ENCODE measurements at places on chromosomes 2 and 18.

DNA sequence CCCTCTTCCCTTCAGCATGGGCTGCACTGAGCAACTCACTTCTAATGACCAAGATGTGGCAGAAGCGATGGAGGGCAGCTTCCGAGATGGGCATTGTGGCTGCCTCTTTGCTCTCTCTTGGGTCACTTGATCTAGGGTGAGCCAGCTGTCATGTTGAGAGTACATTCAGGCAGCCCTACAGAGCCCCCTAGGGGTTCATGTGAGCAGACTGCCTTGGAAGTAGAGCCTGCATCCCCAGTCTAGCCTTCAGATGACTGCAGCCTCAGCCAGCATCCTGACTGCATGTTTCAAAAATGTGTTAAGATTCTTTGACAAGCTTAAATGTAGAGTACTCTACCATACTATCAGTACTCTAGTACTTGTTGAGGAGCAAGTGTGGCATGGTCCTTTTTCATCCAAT is 143.9 kb downstream of the NCK2 start:
- H3K27me3 ChIP-seq: no peaks in the 10 kb centered on the region
- no peak overlapping the region for H3K27ac ChIP-seq
- H3K4me3 ChIP-seq: no peak overlapping the region
- peaks cover 36% of the 10 kb centered on the region for H3K4me1 ChIP-seq
- H3K36me3 ChIP-seq: peaks cover 33% of the 10 kb centered on the region

DNA sequence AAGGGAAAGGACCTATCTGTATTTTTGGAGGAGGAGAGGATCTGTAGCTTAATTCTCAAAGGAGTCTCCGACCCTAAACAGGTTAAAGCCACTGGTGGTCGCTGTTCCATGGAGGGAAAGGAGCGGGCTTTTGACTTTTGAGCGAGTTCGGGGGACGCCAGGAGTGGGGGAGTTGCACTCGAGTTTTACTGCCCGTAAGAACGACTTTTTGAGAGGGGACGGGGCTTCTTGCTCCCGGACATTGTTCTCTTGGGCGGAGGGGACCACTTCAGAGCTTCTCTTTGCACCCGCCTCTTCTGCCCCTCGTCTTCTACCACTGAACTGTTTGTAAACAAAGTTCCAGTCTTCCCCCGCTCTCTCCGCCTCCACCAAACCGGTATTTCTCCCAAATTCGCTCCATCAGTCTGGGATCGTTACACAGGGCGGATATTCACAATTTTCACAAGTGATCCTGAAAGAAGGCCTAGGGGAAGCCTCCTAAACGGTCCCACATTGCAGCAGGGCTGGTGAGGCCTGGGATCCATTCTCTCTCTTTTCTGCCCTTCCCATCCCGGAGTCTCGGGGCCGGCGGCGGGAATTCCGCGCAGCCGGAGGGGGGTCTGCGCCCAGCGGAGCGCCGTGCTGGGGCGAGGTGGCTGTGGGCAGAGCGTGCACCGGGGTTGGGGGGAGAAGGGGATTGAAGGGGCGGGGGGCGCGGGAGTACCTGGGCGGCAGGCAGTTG is 6.6 kb downstream of the DLX2 start:
- peaks cover 16% of the 10 kb centered on the region for H3K4me1 ChIP-seq
- no peak overlapping the region for H3K4me3 ChIP-seq
- peaks cover 27% of the 10 kb centered on the region for H3K27me3 ChIP-seq
- H3K27ac ChIP-seq: peak overlapping the region; percentile 47
- DNase-seq: peak; percentile 23

DNA sequence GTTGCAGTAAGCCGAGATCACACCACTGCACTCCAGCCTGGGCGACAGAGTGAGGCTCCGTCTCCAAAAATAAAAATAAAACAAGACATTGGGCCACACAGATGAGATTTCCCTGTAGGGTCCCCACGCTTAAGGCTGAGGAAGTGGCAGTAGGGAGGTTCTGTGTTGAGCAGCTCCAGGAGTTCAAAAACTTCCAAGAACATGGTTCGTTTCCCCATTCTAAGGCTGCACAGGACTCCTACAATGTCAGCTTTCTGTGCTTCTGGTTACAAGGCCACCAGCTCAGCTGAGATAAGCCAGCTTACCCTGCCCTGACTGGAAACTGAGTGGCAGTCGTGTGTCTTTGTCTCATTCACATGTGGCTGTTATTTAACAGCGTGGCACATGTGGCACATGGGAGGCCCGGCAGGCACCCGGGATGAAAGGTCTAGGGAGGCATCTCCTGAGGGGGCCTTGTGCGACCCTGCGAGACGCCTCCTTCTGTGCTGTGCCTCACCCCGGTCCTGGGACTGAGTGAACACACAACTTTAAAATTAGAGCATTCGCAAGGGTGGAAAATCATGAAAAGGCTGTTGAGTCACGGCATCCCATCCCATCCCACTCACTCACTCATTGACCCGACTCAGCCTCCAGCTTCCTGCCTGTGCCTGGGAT is 7.7 kb downstream of the ITGB1BP1 start:
- H3K4me3 ChIP-seq: no peak overlapping the region
- H3K36me3 ChIP-seq: peaks cover 25% of the 10 kb centered on the region
- no peaks in the 10 kb centered on the region for H3K27me3 ChIP-seq
- no peak overlapping the region for H3K27ac ChIP-seq

DNA sequence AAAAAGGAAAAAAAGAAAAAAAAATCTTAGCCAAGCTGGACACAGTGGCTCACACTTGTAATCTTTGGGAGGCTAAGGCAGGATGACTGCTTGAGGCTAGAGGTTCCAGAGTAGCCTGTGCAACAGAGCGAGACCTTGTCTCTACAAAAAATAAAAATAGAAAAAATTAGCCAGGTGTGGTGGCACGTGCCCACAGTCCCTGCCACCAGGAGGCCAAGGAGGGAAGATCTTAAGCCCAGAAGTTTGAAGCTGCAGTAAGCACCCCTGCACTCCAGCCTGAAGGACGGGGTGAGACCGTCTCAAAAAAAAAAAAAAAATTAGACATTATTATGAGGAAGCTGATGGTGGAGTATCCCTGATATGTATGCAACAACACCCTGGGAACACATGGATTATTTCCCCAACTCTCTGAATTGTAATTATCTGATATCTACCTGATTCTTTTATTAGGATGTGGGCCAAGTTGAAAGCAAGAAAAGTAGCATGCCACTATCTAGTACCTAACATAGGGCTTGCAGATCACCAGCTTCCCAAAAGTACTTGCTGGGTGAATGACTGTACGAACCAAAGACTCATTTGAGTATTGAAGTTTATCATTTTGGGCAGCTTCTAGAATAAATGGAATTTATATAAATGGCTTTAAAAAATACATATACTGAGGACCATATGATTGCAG is 140.9 kb downstream of the TCF4 start:
- DNase-seq: no peak
- peaks cover 4% of the 10 kb centered on the region for H3K27me3 ChIP-seq
- H3K27ac ChIP-seq: no peak overlapping the region
- H3K36me3 ChIP-seq: peaks cover 4% of the 10 kb centered on the region
- peaks cover 22% of the 10 kb centered on the region for H3K4me1 ChIP-seq

DNA sequence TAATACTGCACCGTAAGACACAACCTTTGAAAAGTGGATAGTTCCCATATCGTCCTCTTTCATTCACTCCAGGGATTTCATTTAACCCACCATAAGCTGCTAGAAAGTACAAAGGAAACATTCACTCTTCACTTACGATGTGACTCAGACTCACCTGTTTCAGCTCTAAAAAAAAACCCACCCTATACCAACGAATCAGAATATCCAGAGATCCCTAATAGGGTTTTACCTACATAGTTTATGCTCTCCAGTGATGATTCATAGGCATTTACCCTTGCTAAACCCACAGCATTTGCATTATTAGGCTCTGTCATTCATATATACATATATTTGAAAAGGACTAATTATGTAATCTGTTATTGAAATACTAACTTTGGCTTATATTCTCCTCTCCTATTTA is 60.2 kb downstream of the PRPF40A start:
- H3K4me1 ChIP-seq: no peaks in the 10 kb centered on the region
- no peaks in the 10 kb centered on the region for H3K27me3 ChIP-seq
- DNase-seq: no peak
- H3K36me3 ChIP-seq: peaks cover 16% of the 10 kb centered on the region
- no peak overlapping the region for H3K4me3 ChIP-seq

DNA sequence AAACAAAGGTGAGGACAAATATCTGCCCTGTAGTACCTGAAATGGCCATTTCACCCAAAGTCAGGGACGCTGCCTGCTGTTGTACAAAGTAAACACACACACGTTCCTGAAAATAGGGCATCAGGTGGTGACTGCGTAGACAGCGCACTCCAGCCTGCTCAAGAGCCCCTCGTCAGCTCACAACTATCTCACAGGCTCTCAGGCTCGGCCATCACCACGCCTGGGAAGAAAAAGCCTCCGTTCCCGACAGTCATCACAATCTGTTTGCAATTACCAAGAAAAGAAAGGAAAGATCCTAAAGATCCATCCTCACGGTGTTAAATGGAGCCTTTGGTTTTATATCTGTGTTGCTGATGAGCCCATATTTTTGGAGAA is 230.2 kb downstream of the ZNF516 start:
- no peaks in the 10 kb centered on the region for H3K36me3 ChIP-seq
- H3K27ac ChIP-seq: no peak overlapping the region
- no peak overlapping the region for H3K4me3 ChIP-seq
- H3K27me3 ChIP-seq: peaks cover 4% of the 10 kb centered on the region

DNA sequence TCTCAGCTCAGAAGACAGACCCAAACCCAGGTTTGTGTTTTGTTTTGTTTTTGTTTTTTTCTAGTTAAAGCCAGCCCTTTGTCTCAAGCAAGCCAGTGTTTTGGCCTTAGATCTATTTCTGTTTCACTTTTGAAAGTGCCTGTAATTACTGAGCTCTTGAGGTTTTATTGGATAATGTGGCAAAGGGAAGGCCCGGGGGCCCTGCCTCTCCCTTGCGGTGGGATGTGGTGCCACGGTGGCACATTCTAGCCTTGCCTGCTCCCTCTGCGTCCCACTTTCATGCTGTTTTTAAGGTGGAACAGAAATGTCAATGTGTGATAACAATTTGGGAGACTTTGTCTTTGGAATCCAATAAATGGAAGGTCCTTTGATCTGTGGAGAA is 2.5 kb downstream of the HPCAL1 start:
- H3K36me3 ChIP-seq: no peaks in the 10 kb centered on the region
- peaks cover 37% of the 10 kb centered on the region for H3K4me1 ChIP-seq
- H3K27me3 ChIP-seq: no peaks in the 10 kb centered on the region
- no peak for DNase-seq
- H3K27ac ChIP-seq: no peak overlapping the region
- H3K4me3 ChIP-seq: peak overlapping the region; percentile 67

GRCh38 chr2:66515743-66516142 is 80.8 kb downstream of the MEIS1 start:
- H3K36me3 ChIP-seq: no peaks in the 10 kb centered on the region
- DNase-seq: no peak
- H3K27me3 ChIP-seq: no peaks in the 10 kb centered on the region
- H3K4me1 ChIP-seq: no peaks in the 10 kb centered on the region

DNA sequence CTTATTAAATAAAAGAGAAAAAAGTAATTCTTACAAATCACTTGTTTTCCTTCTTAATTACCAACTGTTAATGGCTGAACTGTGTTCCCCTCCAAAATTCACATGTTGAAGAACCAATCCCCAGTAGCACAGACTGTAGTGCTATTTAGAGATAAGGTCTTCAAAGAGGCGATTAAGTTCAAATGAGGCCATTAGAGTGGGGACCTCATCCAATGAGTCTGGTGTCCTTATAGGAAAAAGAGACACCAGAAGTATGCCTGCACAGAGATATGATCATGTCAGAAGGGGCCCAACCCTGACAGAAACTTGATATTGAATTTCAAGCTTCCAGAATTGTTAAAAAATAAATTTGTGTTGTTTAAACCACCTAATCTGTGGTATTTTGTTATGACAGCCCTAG is 89.8 kb downstream of the MEMO1 start:
- H3K27me3 ChIP-seq: no peaks in the 10 kb centered on the region
- DNase-seq: no peak
- no peak overlapping the region for H3K27ac ChIP-seq
- peaks cover 8% of the 10 kb centered on the region for H3K4me1 ChIP-seq
- no peak overlapping the region for H3K4me3 ChIP-seq

GRCh38 chr2:112721819-112722522 is 1.2 kb downstream of the NT5DC4 start:
- DNase-seq: no peak
- H3K36me3 ChIP-seq: no peaks in the 10 kb centered on the region
- no peaks in the 10 kb centered on the region for H3K27me3 ChIP-seq

DNA sequence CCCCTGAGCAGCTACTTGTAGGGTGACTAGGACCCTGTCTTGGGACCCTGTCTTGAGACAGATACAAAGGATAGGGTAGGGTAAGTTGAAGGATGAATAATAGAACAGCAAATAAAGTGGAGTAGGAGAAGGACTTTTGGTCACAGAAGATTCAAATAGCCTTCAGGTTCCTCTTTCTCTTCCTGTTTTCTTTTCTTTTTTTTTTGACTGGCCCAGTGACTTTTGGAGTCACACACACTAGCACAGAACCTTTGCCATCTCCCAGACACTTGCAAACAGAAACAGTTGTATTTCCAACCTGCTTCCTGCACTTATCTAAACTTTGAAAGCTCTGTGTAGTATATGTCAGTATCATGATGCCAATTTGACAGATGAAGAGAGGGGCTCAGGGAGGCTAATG is 108.2 kb downstream of the TDRD15 start:
- H3K4me1 ChIP-seq: peaks cover 18% of the 10 kb centered on the region
- no peaks in the 10 kb centered on the region for H3K27me3 ChIP-seq
- peak overlapping the region; percentile 2 for H3K27ac ChIP-seq
- peak; percentile 5 for DNase-seq
- no peak overlapping the region for H3K4me3 ChIP-seq
- H3K36me3 ChIP-seq: no peaks in the 10 kb centered on the region

DNA sequence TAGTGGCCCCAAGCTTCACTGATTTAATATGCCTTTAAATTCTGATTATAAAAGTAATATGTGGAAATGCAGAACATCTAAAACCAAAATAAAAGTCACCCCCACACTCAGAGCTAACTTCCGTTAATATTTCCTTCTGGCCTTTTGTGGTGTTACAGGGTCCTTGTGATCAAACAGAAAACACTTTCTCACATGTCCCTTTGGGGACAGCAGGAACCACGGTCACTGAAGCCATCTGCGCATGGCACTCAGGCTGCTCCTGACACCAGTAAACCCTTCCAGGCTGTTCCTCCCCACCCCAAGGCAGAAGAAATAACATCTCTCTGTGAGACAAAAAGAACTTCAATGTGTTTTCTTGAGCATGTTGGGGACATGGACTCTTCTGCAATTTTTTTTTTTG is 25.1 kb upstream of the GPR17 start:
- H3K27me3 ChIP-seq: no peaks in the 10 kb centered on the region
- no peaks in the 10 kb centered on the region for H3K36me3 ChIP-seq
- peaks cover 34% of the 10 kb centered on the region for H3K4me1 ChIP-seq
- H3K4me3 ChIP-seq: peak overlapping the region; percentile 61

All from memory B cell (primary cell).